Activated gamma-delta T cell (primary cell): ENCODE measurements at places on chromosomes 12 and 14.

GRCh38 chr12:67078957-67079356 is 190.2 kb upstream of the CAND1 start:
- DNase-seq: no peak

- DNase-seq: no peak
These were observed 16.6 kb downstream of the NOXRED1 start for GRCh38 chr14:77406718-77407117.

GRCh38 chr12:1993341-1993740 is 10.9 kb downstream of the DCP1B start:
- DNase-seq: no peak

DNA sequence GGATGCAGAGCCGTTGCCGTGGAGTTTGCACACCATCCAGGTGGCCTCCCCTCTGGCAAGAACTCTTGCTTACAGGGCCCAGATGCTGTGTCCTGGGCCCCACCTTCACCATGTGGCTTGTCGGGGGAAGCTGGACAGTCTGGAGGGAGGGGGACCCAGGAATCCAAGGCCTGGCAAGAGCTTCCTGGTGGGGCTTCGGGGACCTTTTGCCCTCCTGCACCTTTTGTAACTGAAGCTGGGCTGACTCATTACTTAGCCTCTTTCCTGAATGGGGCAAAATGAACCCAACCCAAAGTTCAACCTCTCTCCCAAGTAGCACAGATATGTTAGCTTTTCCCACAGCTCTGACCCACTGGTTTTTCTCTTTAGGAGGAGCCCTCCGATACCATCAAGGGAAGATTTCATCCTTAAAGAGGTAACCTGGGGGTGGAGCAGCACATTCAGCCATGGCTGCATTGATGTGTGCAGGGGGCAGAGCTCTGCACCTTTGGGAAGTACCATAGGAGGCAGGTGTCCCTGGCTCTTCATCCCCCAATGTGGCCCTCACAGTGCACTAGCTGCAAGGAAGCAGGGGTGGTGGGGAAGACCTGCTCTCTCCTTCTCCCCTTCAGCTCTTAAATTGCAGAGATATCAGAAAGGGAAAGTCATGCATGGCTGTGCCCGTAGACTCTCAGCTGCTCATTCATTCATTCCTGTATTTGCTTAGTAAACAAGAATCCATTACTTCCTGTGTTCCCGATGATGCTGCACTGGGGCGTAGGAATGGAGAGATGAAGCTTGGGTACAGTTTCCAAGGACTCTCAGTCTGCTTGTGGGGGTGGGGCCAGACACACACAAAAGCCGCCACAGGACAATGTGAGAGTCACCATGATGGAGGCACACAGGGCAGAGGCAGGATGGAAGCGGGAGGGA is 13.0 kb downstream of the MVK start:
- DNase-seq: no peak

GRCh38 chr12:57739387-57739786 is 845 bp upstream of the AGAP2 start:
- DNase-seq: no peak

DNA sequence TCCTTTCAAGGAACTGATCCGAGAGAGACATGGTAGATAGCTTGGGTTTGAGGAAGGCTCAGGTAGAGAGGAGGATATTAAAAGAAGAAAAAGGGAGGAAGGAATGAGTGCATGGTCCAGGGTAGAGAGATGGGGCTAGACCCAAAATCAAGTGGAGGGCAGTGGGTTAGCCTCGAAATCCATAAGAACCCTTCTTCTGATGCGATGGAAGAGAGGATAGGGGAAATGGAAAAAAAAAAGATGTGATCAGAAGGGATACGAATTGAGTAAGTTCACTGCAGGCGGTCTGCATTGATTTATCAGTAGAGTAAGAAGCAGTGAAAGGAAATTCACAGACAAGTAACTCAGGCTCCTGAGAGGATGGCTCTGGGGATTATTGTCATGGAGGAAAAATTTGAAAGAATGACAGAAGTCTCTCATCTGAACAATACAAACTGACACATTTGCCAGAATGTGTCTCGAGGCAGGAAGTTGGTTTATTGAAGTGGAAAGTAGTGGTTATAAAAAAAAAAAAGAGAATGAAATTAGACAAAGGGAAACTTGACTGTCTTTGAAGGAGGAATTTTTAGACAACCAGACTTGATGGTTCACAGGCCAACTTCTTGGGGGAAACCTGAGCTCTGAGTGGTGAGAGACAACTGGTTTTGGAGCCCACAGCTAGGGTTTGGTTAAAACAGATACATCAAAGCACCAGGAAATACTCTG is 10.2 kb downstream of the PPFIBP1 start:
- DNase-seq: no peak

GRCh38 chr14:31770271-31770670 is 209.1 kb downstream of the NUBPL start:
- no peak for DNase-seq

- DNase-seq: no peak
These were observed 119.5 kb downstream of the PLEKHA5 start for GRCh38 chr12:19248929-19249602.

GRCh38 chr14:38887696-38888095 is 215.3 kb downstream of the SEC23A start:
- no peak for DNase-seq

DNA sequence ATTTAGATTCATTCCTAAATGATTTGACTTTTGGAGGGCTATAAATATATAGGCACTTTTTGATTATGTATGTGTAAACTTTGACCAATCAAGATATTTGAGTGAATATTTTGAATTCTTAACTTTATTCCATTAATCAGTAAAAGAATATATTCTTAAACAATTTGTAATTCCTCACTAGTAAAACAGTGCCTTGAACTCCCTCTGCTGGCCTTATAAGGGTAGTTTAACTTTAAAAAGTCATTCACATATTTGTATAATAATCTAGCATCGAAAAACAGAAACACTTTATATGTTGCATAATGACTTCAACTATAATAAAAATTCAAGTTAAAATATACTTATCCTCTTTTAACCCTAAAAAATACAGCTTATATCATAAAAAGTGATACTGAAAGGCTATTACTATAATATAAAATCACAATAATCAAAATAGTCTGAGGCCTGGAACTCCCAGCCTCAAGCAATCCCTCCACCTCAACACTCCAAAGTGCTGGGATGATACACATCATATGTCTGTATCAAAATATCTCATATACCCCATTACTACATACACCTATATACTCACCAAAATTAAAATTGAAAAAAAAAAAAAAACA is 31.2 kb downstream of the CCDC59 start:
- DNase-seq: no peak
